ENCODE measurements at places on chromosomes 4 and X. TPM values are rescaled to one million over a fixed set of nuclear protein-coding genes. Genes with fewer than 3 reads are reported as not detected.
A peak's percentile ranks its signal among the peaks of the same experiment; 100 is the strongest.

The SLC16A2 gene
- not detected for total RNA-seq

The IL2RG gene
- total RNA-seq = 264 TPM

The CFAP47 gene
- not detected for total RNA-seq

The RPA4 gene
- 0.81 TPM for total RNA-seq

The FATE1 gene
- not detected for total RNA-seq

The ZRSR2 gene
- 19.8 TPM for total RNA-seq

The SERTM2 gene
- total RNA-seq = not detected

The SYP gene
- total RNA-seq = 0.82 TPM

The MAGEB17 gene
- total RNA-seq = not detected

DNA sequence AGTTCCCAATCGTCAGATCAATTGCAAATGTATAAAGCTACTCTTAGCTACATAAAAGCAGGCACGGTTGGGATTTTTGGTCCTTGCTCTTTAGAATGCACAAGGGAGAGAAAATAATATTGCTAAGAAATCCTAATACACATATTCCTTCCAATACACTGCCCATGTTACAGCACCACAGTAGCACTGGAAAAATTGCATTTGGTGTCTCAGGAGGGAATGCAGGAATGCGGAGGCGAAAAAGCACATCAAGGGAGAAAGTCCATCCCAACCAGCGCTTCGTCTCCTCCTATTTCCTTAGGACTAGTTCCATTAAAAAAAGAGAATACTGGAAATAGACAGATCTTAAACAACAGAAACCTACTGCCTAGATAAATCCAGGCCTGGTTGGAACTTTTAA, 23.9 kb downstream of the ADGRA3 start:
- no peak overlapping the region for H3K27ac ChIP-seq
- H3K27me3 ChIP-seq = no peaks in the 10 kb centered on the region

DNA sequence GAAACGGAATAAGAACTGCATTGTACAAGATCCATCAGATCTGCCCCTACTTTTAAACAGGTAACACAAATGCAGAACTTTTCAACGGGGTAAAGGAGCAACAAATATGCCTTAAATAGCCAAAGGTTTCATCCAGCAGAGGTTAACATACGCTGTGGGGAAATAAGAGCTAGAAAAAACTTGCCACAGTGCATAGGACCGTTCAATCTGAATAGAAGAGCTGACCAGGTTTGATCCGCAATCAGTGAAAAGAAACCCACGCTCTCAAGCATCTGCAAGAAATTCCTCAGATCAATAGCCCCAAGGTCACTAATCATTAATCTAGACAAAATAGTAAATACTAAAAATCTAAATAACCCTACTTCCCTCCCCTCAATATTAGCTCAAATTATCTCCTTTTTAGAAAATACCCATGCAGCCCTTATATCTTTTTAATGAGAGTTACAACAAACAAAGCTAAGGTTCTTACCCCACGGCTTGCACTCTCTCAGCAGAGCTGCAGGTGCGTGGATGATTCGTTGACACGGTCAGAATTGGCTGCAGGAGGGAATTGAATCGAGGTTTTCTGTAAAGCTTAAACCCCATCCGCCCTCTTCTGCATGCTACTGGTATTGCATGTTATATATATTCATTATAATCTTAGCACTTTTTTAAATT, at the start of gene TLR10:
Gene TLR10 (minus strand): TSS at position 539 of the 657 bp plus-strand sequence. CDS start 7,400 bp downstream, outside the sequence.
- H3K27me3 ChIP-seq = no peaks in the 10 kb centered on the region
- peaks cover 64% of the 10 kb centered on the region for H3K4me1 ChIP-seq
- peak within 1 kb of the TSS; percentile 100 for H3K4me3 ChIP-seq
- H3K36me3 ChIP-seq = peaks cover 35% of the 10 kb centered on the region
- no peak for DNase-seq

DNA sequence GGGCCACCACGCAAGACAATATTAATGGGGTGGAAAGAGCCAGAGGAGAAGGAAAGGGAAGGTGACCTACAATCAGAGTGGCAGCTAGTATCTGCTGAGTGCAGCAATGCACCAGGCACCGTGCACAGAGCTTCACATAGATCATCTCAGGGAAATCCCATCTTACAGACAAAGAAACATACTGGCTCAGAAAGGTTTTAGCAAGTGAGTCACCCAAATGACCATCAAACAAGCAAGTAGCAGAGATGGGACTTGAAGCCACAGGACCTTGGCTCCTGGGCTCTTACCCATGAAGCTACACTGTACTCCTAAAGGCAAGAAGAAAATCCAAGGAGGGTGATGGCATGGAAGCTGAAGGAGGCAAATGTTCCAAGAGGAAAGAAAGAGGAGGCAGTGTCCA, 6.8 kb downstream of the ANXA5 start:
- peaks cover 28% of the 10 kb centered on the region for H3K36me3 ChIP-seq
- no peak overlapping the region for H3K4me3 ChIP-seq
- H3K4me1 ChIP-seq = peaks cover 12% of the 10 kb centered on the region
- H3K27ac ChIP-seq = no peak overlapping the region

DNA sequence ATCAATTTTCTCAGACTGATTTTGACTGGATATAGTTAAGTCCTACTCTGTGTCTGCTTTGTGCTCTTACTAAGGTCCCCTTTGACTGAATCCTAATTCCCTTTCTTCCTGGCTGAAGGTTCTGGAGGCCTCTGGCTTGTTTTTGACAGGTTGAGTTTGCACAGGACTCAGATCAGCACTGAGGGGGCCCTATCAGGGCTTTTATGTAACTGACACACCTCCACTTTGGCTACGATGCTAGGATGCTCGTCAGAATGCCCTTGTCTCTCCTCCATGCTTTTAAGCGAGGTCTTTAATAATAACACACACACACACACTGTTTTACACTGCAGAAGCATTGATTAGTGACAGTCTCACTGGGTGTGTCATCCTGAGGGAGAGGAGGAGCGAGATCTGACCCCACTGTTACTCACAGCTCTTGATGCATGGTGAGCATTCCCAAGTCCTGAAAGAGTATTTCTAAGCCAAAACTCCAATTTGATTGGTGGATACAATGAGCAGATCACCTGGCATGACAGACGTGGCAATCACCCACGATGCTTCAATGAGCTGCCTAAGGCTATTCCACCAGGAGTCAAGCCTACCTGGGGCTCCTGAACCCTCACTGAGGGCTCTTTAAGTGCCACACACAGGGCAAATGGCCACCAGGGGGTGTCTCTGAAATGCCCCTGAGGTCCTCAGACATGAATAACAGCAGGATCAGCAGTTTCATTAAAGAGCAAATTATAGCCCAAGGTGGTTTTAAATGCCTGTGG, 130.4 kb upstream of the CPEB2 start:
- H3K36me3 ChIP-seq = no peaks in the 10 kb centered on the region
- no peak overlapping the region for H3K27ac ChIP-seq
- no peak overlapping the region for H3K4me3 ChIP-seq

DNA sequence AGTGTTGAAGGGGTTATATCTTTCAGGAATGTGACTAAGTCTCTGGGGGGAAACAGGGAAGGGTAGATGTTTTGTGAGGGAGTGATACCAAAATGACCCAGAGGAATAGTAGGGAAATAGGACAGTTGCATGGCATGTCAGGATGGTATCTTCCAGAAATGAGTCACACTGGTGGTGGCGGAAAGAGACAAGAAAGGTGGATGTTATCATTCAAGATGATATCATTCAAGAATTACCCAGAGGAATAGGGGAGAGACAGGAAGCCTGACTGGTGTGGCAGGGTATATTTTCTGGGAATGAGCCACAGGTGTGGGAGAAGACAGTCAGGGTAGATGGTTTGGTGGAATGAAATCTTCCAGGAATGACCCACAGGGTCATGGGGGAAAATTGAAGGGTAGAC, 61.1 kb downstream of the MAOA start:
- no peaks in the 10 kb centered on the region for H3K36me3 ChIP-seq
- H3K27ac ChIP-seq = no peak overlapping the region
- no peaks in the 10 kb centered on the region for H3K4me1 ChIP-seq
- no peaks in the 10 kb centered on the region for H3K27me3 ChIP-seq

GRCh38 chr4:17164666-17165065, 266.2 kb upstream of the LDB2 start:
- H3K36me3 ChIP-seq = no peaks in the 10 kb centered on the region
- H3K4me1 ChIP-seq = no peaks in the 10 kb centered on the region
- H3K27ac ChIP-seq = no peak overlapping the region
- no peak for DNase-seq
- H3K4me3 ChIP-seq = no peak overlapping the region

GRCh38 chr4:121790976-121791375, 10.1 kb upstream of the EXOSC9 start:
- peaks cover 28% of the 10 kb centered on the region for H3K27me3 ChIP-seq
- H3K4me1 ChIP-seq = peaks cover 3% of the 10 kb centered on the region
- no peak overlapping the region for H3K27ac ChIP-seq
- DNase-seq = no peak
- H3K4me3 ChIP-seq = no peak overlapping the region

DNA sequence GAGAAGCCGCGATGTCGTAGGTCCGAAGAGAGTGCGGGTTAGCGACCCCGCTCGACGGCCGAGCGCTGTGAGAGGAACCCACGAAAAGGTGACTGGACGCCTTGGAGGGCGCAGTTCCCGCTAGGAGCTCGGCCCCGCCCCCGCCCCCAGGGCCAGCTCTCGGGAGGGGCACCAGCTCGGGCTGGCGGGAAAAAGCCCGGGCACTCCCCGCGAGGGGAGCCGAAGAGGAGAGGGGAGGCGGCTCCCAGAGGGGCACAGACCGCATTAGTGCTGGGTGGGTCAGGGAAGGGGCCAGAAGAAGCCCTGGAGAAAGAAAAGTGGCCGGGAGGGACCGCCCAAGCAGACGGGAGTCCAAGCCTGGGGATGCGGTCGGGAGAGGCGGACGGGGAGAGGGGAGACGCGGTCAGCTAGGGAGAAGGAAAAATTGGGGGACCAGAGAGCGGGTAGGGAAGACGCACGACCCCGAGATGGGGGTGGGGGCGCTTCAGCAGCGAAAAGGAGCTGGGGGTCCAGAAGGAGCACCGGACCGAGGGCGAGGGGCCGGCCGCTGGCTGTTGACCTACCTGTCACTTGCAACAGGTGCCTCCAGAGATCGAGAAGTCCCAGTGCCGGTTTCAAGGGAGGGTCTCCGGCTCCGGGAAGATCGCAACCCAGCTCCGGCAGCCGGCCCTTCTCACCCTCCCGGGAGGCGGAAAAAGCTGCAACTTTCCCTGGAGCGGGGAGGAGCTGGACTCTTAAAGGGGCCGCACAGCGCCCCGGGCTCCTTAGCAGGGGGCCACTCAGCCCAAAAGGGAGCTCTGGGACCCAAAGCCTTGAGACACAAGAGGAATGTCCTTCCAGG, at the start of gene SYTL4:
Gene SYTL4 (minus strand): TSS at position 681 of the 841 bp plus-strand sequence. CDS start 30,084 bp downstream, outside the sequence.
- peak; percentile 14 for DNase-seq
- no peaks in the 10 kb centered on the region for H3K36me3 ChIP-seq
- H3K27me3 ChIP-seq = peaks cover 25% of the 10 kb centered on the region
- H3K27ac ChIP-seq = no peak within 1 kb of the TSS
- peak within 1 kb of the TSS; percentile 48 for H3K4me3 ChIP-seq

DNA sequence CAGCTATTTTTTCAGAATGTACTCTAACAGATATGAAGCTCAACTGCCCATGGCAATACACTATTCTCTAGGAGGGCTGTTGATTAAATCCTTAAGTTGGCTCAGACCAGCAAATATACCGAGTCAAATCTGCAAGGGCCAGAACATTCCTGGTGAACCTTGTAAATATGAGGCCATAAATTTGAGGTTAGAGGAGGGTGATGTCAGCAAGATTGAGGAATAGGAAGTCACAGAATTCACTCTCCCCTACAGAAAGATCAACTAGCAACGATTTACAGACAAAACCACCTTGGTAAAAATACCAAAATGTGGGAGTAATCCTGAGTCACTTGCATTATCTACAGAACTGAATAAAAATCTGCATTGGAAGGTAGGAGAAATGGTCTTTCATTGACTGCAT, 399.3 kb downstream of the GPM6A start:
- no peaks in the 10 kb centered on the region for H3K36me3 ChIP-seq
- no peak overlapping the region for H3K4me3 ChIP-seq
- H3K27ac ChIP-seq = no peak overlapping the region
- H3K4me1 ChIP-seq = no peaks in the 10 kb centered on the region
- H3K27me3 ChIP-seq = no peaks in the 10 kb centered on the region
- no peak for DNase-seq

DNA sequence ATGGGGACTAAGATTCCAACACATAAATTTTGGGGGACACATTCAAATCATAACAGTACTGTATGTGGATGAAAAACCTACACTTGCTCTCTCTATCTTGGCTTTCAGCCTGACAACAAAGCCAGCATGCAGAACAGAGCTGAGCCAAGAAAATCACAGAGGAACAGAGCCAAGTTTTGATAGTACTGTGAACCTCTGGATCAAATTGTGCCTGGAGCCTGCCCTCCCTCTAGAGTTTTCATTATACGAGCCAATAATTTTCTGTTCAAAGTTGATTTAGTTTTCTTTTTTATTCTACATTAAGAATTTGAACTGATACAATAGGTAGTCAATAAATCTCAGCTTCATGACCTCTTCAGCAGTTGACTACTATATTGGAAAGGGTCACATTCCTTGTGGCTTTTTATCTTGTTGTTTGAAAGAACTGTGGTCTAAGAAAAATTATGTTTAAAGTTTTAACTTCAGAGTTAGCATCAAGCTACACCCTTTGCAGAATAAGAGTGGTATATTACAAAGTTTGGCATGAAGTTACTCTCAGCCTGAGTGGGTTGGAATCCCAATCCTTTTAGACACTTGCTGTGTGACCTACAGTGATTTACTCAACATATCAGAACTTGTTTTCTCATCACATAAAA, 31.1 kb downstream of the GRID2 start:
- no peak for DNase-seq
- no peaks in the 10 kb centered on the region for H3K27me3 ChIP-seq
- H3K36me3 ChIP-seq = no peaks in the 10 kb centered on the region
- H3K4me3 ChIP-seq = no peak overlapping the region
- no peak overlapping the region for H3K27ac ChIP-seq

DNA sequence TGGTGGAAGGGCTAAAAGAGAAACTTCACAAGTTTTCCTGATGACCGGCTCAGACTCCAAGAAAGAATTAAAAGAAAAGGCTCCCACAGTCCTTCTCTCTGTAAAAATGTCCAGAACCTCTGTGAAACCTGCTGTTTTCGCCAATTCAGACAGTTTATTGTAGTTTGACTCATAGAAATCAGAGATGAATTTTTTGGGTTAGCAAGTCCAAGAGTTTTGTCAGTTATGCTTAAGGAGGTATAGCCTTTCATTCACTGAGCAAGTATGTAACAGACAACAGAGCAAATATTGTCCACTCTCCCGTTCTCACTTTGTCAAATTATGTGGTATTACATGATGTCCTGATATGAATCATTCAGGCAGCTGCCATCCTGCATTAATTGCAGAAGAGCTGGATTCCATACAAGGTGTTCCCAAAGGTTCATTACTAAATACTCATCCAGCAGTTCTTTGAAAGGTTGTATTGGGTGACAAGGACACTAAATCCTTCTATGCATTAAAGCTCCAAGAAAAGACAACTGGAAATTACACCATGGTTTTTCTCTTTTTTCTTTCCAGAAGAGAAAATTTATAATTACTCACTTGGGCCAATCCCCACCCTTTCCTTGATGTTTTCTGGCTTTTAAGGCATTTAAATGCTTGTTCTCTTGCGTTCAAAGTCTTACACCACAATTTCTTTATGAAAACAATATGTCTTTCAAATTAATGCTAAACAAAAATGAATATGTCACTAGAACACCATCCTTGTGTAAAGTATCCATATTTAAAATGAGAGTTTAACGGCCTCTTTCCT, 30.0 kb upstream of the PLAC1 start:
- H3K27ac ChIP-seq = no peak overlapping the region
- H3K4me3 ChIP-seq = no peak overlapping the region
- H3K27me3 ChIP-seq = no peaks in the 10 kb centered on the region

Data from activated B cell treated with CpG ODN at 0.5 μM for 24 hours (primary cell).